ENCODE measurements at places on chromosomes 11 and 22. TPM values are rescaled to one million over a fixed set of nuclear protein-coding genes. Genes with fewer than 3 reads are reported as not detected.

- no peak overlapping the region for H3K27ac ChIP-seq
- no peaks in the 10 kb centered on the region for H3K4me1 ChIP-seq
- no peak overlapping the region for H3K4me3 ChIP-seq
- peaks cover 21% of the 10 kb centered on the region for H3K27me3 ChIP-seq
- DNase-seq: no peak
Measured at GRCh38 chr11:68829581-68829980, 12.1 kb downstream of the CPT1A start.

GRCh38 chr22:26679003-26679629, 21.7 kb downstream of the MIAT start:
- H3K4me3 ChIP-seq: peak overlapping the region; percentile 76
- DNase-seq: peak; percentile 87
- peaks cover 6% of the 10 kb centered on the region for H3K36me3 ChIP-seq

The KRTAP5-11 gene
- not detected for total RNA-seq

The POTEH gene
- not detected for total RNA-seq

- H3K36me3 ChIP-seq: peaks cover 8% of the 10 kb centered on the region
- no peaks in the 10 kb centered on the region for H3K27me3 ChIP-seq
- H3K4me1 ChIP-seq: peaks cover 58% of the 10 kb centered on the region
- peak overlapping the region; percentile 27 for H3K4me3 ChIP-seq
- H3K27ac ChIP-seq: peak overlapping the region; percentile 51
Measured at GRCh38 chr11:44942029-44942955, 8.4 kb downstream of the TP53I11 start.

DNA sequence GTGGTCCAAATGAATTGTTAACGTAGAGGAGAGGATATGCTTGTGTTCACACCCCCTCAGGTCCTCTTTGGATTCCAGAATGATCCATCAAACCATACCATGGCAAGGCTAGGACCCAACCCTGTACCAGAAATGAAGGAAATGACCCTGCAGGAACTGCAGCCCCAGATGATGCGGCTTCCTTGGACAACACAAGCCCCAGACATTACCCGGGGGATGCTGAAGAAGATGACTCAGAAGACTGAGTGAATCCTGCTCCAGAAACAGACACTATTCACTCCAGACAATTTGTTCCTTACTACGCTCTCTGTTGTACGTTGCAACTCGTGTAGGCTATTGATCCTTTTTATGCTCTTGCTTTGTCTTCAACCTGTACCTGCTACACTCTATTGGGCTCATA, 15.2 kb upstream of the MTMR2 start:
- peaks cover 6% of the 10 kb centered on the region for H3K36me3 ChIP-seq
- no peak overlapping the region for H3K4me3 ChIP-seq
- DNase-seq: no peak
- H3K27me3 ChIP-seq: no peaks in the 10 kb centered on the region

The TIMP3 gene
- total RNA-seq: 20.7 TPM

The SCN3B gene
- 3.6 TPM for total RNA-seq

- H3K4me3 ChIP-seq: peak overlapping the region; percentile 78
- peaks cover 58% of the 10 kb centered on the region for H3K4me1 ChIP-seq
- peak overlapping the region; percentile 27 for H3K27ac ChIP-seq
- H3K27me3 ChIP-seq: peaks cover 5% of the 10 kb centered on the region
- H3K36me3 ChIP-seq: no peaks in the 10 kb centered on the region
- peak; percentile 84 for DNase-seq
Measured at GRCh38 chr22:32528984-32529982, 54.7 kb downstream of the FBXO7 start.

The MYOD1 gene
- not detected for total RNA-seq

- peaks cover 12% of the 10 kb centered on the region for H3K4me1 ChIP-seq
- peak overlapping the region; percentile 57 for H3K4me3 ChIP-seq
- DNase-seq: no peak
- H3K27ac ChIP-seq: no peak overlapping the region
- no peaks in the 10 kb centered on the region for H3K27me3 ChIP-seq
- H3K36me3 ChIP-seq: peaks cover 6% of the 10 kb centered on the region
Measured at GRCh38 chr11:214083-214482, 6.6 kb downstream of the RIC8A start.

GRCh38 chr11:69121021-69121420, 34.7 kb upstream of the SMIM38 start:
- H3K36me3 ChIP-seq: no peaks in the 10 kb centered on the region
- H3K4me3 ChIP-seq: no peak overlapping the region
- no peaks in the 10 kb centered on the region for H3K27me3 ChIP-seq
- H3K4me1 ChIP-seq: peaks cover 14% of the 10 kb centered on the region

DNA sequence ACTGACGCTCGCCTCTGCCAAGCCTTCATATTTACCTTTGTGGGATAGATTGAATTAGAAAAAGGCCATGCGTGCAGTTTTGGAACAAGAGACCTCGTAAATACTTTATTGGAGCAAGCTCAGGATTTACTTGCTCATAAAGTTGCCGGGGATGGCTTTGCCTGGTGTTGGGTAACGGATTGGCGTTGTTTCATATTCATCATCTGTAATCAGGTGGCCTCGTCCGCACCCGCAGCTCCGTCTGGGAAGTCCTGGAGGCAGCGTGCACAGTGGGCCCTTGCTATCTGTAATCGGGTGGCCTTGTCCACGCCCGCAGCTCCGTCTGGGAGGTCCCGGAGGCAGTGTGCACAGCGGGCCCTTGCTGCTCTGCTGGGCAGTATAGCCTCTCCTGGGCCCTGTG, 1209.3 kb downstream of the BRD1 start:
- H3K4me1 ChIP-seq: no peaks in the 10 kb centered on the region
- DNase-seq: no peak
- no peaks in the 10 kb centered on the region for H3K36me3 ChIP-seq
- H3K4me3 ChIP-seq: no peak overlapping the region

DNA sequence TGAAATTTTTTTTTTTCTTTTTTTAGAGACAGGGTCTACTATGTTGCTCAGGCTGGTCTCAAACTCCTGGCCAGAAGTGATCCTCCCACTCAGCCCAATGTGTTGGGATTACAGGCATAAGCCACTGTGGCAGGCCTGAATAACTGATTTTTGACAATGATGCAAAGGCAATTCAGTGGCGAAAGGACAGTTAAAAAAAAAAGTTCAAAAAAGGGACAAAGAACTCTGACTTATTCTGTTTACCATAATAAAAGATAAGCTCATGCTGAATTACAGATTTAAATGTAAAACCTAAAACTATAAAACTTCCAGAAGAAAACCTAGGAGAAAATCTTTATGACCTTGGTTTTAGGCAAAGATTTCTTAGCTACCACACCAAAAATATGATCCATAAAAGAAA, 48.9 kb downstream of the ATG16L2 start:
- no peak overlapping the region for H3K27ac ChIP-seq
- no peaks in the 10 kb centered on the region for H3K4me1 ChIP-seq
- H3K36me3 ChIP-seq: peaks cover 11% of the 10 kb centered on the region
- no peak for DNase-seq
- H3K4me3 ChIP-seq: no peak overlapping the region

The POU2AF3 gene
- 0.32 TPM for total RNA-seq

DNA sequence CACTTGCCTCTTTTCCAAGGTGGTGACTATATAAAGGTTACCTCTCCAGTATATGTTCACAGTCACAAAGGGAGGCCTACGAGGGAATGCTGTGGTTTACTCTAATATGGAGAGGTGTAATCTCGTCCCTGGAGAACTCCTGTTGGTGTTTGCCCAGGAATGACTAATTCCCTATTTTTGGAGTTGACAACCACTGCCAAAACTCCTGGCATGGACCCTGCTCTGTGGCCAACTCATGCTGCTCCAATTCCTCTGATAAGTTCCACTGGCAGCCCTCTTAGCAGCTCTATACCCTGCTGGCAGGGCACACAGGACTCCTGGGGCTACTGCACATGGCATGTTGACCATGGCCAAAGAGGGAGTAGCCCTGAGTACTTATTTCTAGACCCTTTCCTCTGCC, 418.7 kb upstream of the ANO5 start:
- no peak overlapping the region for H3K4me3 ChIP-seq
- no peaks in the 10 kb centered on the region for H3K4me1 ChIP-seq
- no peak for DNase-seq
- H3K27ac ChIP-seq: no peak overlapping the region
- H3K36me3 ChIP-seq: no peaks in the 10 kb centered on the region

The TMEM86A gene
- total RNA-seq: 1.7 TPM

DNA sequence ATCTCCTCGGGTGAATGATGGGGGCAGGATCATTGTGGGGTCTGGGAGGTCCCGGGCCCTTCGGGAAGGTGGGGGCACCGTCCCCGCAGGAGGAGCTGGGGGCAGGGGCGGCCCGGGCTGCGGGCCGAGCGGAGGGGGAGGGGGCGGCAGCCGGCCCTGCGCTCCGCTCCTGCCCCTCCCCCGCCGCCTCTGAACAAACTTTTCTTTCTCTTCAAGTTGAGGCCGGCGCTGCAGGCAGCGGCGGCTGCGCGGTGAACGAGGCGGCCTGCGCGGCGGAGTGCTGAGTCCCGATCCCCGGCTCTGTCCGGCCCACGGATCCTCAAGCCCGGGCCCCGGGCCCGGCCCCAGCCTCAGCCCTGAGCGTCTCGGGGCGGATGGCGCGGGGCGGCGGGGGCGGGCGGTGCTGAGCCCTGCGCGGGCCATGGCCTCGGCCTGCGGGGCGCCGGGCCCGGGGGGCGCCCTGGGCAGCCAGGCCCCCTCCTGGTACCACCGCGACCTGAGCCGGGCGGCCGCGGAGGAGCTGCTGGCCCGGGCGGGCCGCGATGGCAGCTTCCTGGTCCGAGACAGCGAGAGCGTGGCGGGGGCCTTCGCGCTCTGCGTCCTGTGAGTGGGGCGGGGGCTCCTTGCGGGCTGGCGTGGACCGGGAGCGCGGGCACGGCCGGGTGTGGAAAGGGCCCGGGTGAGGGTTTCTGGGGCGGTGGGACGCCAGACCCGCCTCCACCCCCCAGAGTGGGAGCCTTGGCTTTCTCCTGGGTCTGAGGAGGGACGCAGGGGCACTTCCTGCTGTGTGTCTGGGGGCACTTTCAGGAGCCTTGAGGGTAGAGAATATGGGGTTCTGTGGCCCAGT, at the start of gene INPPL1:
Gene INPPL1, plus strand, starts transcription at position 204 of the 847 bp plus-strand sequence. Its CDS starts 218 bp downstream, at position 422.
- peaks cover 33% of the 10 kb centered on the region for H3K4me1 ChIP-seq
- peak; percentile 59 for DNase-seq
- peak within 1 kb of the TSS; percentile 98 for H3K4me3 ChIP-seq
- H3K27ac ChIP-seq: peak within 1 kb of the TSS; percentile 97

The RNF214 gene
- total RNA-seq: 47.2 TPM

GRCh38 chr22:48242461-48242864, 1480.0 kb downstream of the TBC1D22A start:
- no peak overlapping the region for H3K4me3 ChIP-seq
- H3K27me3 ChIP-seq: peaks cover 29% of the 10 kb centered on the region
- H3K27ac ChIP-seq: no peak overlapping the region

DNA sequence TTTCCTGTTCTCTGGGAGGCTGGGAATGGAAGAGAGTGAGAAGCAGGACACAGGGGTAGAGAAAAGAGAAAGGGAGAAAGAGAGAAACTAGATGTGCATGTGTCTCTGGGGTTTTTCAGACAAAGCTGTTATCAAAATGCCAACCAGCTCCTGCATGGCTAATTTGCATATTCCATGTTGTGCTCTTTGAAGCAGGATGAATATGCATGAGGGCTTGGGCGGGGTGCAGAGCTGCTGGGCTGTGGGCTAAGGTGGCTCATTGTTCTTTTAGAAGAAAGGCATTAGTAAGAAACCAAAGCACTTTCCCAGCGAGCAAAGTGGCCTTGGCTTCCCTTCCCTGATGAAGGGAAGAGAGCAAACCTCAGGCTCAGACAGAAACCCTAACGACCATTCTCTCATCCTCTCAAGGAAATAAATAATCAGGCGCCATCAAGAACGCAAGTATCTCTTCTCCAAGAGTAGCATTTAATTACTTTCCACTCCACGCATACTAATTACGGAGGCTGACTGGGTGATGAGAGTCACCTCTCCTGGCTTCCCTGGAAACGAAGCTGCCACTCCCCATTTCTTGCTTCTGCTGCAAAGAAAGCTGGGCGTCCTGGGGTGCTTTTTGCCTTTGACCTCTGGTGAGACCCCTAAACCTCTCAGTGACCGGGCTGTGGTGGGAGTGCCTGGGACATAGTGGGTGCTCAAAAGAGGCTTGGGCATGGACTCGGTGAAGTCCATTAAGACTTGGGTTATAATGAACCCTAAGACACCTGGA, 54.2 kb downstream of the FEZ1 start:
- H3K36me3 ChIP-seq: peaks cover 8% of the 10 kb centered on the region
- no peak for DNase-seq
- H3K27ac ChIP-seq: no peak overlapping the region
- H3K4me1 ChIP-seq: peaks cover 32% of the 10 kb centered on the region
- no peak overlapping the region for H3K4me3 ChIP-seq

- H3K27me3 ChIP-seq: peaks cover 16% of the 10 kb centered on the region
- no peak for DNase-seq
- no peak overlapping the region for H3K27ac ChIP-seq
- H3K36me3 ChIP-seq: no peaks in the 10 kb centered on the region
- H3K4me3 ChIP-seq: no peak overlapping the region
Measured at GRCh38 chr22:35633520-35633919, 14.7 kb upstream of the APOL6 start.

- no peak overlapping the region for H3K27ac ChIP-seq
- H3K4me3 ChIP-seq: no peak overlapping the region
- H3K4me1 ChIP-seq: peaks cover 4% of the 10 kb centered on the region
Measured at GRCh38 chr11:61057615-61058014, 44.7 kb upstream of the CD5 start.

DNA sequence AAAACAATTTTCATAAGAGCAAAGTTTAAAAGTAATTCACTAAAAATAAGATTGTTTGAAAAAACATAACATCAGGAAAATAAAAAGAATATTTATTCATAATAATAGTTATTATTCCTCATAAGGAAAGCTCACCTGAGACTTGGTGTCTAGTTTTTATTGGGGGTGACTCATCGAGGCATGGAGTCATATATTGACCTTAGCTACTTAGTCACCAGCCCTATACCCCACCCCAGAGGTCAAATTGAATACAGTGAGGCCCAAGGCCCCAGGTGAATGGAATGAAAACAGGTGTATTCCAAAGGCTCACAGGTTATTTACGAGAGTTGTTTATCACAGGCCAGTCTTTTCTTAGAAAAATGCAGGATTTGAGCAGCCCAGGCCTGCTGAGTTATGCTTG, 36.9 kb downstream of the CNTF start:
- no peaks in the 10 kb centered on the region for H3K36me3 ChIP-seq
- H3K4me1 ChIP-seq: peaks cover under 1% of the 10 kb centered on the region
- no peak for DNase-seq
- no peak overlapping the region for H3K27ac ChIP-seq
- no peak overlapping the region for H3K4me3 ChIP-seq

- H3K4me1 ChIP-seq: peaks cover 10% of the 10 kb centered on the region
- H3K27ac ChIP-seq: peak overlapping the region; percentile 82
- H3K27me3 ChIP-seq: no peaks in the 10 kb centered on the region
- no peak overlapping the region for H3K4me3 ChIP-seq
- H3K36me3 ChIP-seq: peaks cover 8% of the 10 kb centered on the region
Measured at GRCh38 chr11:128187835-128188234, 399.5 kb downstream of the ETS1 start.

GRCh38 chr11:111561791-111562325, 21.3 kb downstream of the LAYN start:
- H3K27ac ChIP-seq: no peak overlapping the region
- no peak overlapping the region for H3K4me3 ChIP-seq
- H3K4me1 ChIP-seq: peaks cover 3% of the 10 kb centered on the region
- H3K27me3 ChIP-seq: no peaks in the 10 kb centered on the region
- DNase-seq: no peak
- peaks cover 3% of the 10 kb centered on the region for H3K36me3 ChIP-seq

The MMP27 gene
- not detected for total RNA-seq

GRCh38 chr11:66073669-66074068, 3.6 kb downstream of the PACS1 start:
- peak overlapping the region; percentile 33 for H3K4me3 ChIP-seq
- peaks cover 12% of the 10 kb centered on the region for H3K36me3 ChIP-seq
- H3K27ac ChIP-seq: no peak overlapping the region
- no peak for DNase-seq
- peaks cover 3% of the 10 kb centered on the region for H3K27me3 ChIP-seq
- H3K4me1 ChIP-seq: peaks cover 24% of the 10 kb centered on the region

Measured in neural crest cell (in vitro differentiated cells).